ENCODE measurements at places on chromosomes 2 and 18.

DNA sequence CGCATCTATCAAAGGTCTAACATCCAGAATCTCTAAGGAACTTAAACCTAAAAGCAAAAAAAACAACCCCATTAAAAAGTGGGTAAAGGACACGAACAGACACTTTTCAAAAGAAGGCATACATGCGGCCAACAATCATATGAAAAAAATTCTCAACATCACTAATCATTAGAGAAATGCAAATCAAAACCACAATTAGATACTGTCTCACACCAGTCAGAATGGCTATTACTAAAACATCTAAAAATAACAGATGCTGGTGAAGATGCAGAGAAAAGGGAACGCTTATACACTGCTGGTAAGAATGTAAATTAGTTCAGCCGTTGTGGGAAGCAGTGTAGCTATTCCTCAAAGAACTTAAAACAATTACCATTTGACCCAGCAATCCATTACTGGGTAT is 38.0 kb downstream of the PPP3R1 start:
- peaks cover 53% of the 10 kb centered on the region for H3K4me1 ChIP-seq
- H3K27me3 ChIP-seq = no peaks in the 10 kb centered on the region
- H3K36me3 ChIP-seq = peaks cover 60% of the 10 kb centered on the region
- no peak overlapping the region for H3K27ac ChIP-seq
- H3K4me3 ChIP-seq = no peak overlapping the region

DNA sequence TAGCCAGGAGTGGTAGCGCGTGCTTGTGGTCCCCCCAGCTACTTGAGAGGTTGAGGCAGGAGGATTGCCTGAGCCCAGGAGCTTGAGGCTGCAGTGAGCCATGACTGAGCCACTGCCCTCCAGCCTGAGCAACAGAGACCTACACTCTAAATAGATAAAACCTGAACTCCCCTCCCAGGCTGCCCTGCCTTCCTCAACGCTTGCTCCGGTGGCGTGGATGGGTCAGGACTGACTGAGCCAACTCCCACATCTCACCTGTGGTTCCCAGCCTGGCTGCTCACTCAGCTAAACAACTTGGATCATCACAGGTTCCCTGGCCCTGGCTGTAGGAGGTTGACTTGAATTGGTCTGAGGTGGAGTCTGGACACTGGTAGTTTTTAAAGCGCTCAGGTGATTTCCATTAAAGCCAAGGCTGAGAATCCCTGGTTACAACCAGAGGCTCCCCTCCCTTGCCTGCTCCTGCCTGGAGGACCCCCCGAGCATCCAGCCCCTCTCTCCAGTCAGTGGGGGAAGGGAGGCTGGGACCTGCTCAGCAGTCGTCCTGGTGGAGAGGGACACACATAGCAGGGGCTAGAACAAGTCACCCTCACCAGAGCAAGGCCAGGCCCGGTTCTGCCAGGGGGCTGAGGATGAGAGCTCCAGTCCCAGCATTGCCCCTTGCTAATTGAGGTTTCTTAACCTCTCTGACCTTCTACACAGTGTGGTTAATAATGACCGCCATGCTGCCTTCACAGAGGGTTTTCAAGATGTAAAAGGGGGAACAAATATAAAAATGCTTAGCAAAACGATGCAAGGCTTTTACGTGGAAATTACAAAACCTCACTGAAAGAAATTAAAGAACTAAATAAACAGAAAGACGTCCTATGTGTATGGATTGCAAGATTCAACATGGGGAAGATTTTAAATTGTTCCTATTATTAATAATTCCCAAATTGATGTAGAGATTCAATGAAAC is 46.9 kb upstream of the TAF1B start:
- ATAC-seq = no peak
- no peaks in the 10 kb centered on the region for H3K36me3 ChIP-seq
- no peaks in the 10 kb centered on the region for H3K27me3 ChIP-seq
- peak overlapping the region; percentile 38 for H3K27ac ChIP-seq
- H3K4me3 ChIP-seq = no peak overlapping the region

GRCh38 chr2:21250673-21251072 is 126.9 kb downstream of the TDRD15 start:
- no peaks in the 10 kb centered on the region for H3K36me3 ChIP-seq
- no peak for ATAC-seq
- no peak overlapping the region for H3K4me3 ChIP-seq
- H3K4me1 ChIP-seq = no peaks in the 10 kb centered on the region
- no peak overlapping the region for H3K27ac ChIP-seq

GRCh38 chr2:112923967-112924338 is 13.0 kb downstream of the IL37 start:
- no peak overlapping the region for H3K4me3 ChIP-seq
- H3K27ac ChIP-seq = no peak overlapping the region
- peaks cover 6% of the 10 kb centered on the region for H3K27me3 ChIP-seq

DNA sequence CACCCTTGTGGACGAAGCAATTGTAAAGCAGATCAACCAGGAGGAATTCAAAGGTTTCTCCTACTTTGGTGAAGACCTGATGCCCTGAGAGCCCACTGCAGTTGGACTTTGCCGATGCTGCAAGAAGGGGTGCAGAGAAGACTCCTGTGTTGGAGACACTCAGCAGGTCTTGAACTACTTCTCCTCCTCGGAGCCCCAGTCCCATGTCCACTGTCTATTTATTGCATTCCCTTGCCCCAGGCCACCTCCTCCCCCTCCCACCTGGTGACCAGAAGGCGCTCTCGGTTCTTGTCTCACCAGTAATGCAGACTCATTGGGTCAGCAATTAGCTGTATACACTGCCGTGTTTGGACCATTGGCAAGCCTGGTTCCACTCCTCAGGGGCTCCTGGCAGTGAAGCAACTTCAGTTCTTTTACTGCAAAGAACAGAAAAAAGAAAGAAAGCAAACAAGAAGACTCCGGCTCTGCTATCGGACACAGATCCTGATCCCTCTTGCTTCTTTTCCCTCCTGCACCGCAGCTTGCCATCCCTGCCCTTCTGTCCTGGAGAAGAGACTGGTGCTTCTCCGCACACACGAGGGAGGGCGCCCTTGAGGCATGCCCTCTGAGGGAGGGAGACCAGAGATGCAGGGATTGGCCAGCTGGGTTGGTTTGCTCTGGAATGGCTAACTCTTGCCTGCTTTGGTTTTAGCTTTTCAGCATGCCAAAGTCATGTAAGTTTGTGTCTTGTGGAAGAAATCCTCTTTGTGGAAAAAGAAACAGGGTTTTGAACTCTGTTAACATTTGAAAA is 112.2 kb upstream of the EPAS1 start:
- peaks cover 4% of the 10 kb centered on the region for H3K4me1 ChIP-seq
- no peaks in the 10 kb centered on the region for H3K36me3 ChIP-seq
- H3K4me3 ChIP-seq = no peak overlapping the region
- H3K27me3 ChIP-seq = no peaks in the 10 kb centered on the region
- no peak overlapping the region for H3K27ac ChIP-seq

DNA sequence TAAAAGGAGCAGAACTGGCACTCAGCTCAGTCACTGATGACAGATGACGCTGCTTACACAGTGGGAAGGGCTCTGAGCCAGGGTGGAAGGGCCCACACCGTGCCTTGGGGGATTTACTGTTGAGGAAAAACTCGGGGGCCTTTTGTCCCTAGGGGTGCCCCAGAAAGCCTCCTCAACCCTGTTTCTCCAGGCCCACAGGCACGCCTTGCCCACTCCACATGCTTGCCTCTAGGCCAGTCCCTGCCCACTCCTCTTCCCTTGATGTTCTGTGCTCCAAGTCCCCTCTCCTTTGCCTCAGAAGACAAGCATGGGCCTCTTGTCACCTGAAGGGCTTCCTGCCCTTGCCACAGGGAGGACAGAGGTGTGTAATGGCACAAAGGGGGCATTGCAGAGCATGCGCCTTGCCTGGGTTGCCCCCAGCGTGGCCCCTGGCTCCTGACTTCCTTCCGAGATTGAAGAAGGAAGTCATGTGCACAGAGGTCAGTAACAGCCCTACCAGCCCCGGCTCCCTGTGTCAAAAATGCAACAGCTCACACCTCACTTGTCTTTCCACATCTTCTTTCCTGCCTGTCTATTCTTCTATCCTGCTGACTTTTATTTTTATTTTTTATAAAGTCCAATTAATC is 65.1 kb downstream of the LIPG start:
- H3K4me1 ChIP-seq = no peaks in the 10 kb centered on the region
- no peak for ATAC-seq
- no peak overlapping the region for H3K27ac ChIP-seq

DNA sequence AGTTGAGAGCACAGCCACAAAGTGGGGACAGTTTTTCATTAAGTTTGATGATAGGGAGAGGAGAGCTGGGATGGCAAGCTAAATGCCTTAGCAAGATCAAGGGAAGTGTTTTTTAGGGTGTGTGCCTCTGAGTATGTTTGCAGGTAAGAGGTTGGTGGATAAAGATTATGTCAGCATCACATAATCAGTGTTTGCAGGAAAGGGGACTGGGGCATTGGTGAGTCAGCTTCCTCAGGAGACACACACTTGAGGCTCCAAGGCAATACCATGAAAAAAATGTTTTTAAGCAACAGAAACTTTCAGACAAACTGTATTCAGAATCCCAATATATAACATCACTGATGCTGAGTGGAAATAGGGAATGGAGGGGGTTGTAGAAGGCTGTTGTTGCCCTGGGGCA is 25.4 kb upstream of the DTNB start:
- no peaks in the 10 kb centered on the region for H3K27me3 ChIP-seq
- H3K4me1 ChIP-seq = no peaks in the 10 kb centered on the region
- no peak overlapping the region for H3K27ac ChIP-seq

GRCh38 chr2:15654727-15655073 is 63.0 kb downstream of the DDX1 start:
- peaks cover 12% of the 10 kb centered on the region for H3K27me3 ChIP-seq
- H3K36me3 ChIP-seq = no peaks in the 10 kb centered on the region
- H3K27ac ChIP-seq = no peak overlapping the region
- H3K4me3 ChIP-seq = no peak overlapping the region
- ATAC-seq = no peak

DNA sequence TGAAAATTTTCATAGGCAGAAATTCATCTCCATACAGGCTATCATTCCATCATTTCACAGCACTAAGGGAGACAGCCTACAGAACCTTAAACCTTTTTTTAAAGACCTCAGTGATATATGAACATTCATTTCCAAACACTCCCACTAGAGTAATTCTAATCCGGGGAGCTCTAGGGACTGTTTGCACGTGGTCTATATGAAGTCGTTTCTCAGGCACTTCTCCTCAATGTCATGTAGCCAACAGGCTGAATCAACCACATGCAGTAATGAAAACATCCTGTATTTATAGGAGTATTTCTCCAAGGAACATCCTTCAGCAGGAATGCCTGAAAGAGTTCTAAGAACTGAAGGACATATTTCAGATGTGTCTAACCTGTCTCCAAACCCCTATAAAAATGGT is 97.3 kb upstream of the CREB1 start:
- no peaks in the 10 kb centered on the region for H3K36me3 ChIP-seq
- H3K27me3 ChIP-seq = peaks cover 4% of the 10 kb centered on the region
- ATAC-seq = no peak
- H3K4me1 ChIP-seq = no peaks in the 10 kb centered on the region
- H3K27ac ChIP-seq = no peak overlapping the region

GRCh38 chr18:5600378-5601071 is 56.7 kb upstream of the EPB41L3 start:
- H3K27ac ChIP-seq = no peak overlapping the region
- no peaks in the 10 kb centered on the region for H3K36me3 ChIP-seq
- no peaks in the 10 kb centered on the region for H3K4me1 ChIP-seq
- H3K27me3 ChIP-seq = peaks cover 15% of the 10 kb centered on the region
- ATAC-seq = no peak
- no peak overlapping the region for H3K4me3 ChIP-seq

GRCh38 chr2:195604706-195605105 is 52.3 kb upstream of the SLC39A10 start:
- no peak overlapping the region for H3K4me3 ChIP-seq
- H3K27me3 ChIP-seq = no peaks in the 10 kb centered on the region
- H3K27ac ChIP-seq = no peak overlapping the region
- peak; percentile 74 for ATAC-seq

GRCh38 chr2:8543060-8543382 is 138.8 kb upstream of the ID2 start:
- peak; percentile 48 for ATAC-seq
- peaks cover 46% of the 10 kb centered on the region for H3K36me3 ChIP-seq
- peak overlapping the region; percentile 100 for H3K27ac ChIP-seq
- H3K4me1 ChIP-seq = peaks cover 64% of the 10 kb centered on the region
- H3K27me3 ChIP-seq = no peaks in the 10 kb centered on the region

DNA sequence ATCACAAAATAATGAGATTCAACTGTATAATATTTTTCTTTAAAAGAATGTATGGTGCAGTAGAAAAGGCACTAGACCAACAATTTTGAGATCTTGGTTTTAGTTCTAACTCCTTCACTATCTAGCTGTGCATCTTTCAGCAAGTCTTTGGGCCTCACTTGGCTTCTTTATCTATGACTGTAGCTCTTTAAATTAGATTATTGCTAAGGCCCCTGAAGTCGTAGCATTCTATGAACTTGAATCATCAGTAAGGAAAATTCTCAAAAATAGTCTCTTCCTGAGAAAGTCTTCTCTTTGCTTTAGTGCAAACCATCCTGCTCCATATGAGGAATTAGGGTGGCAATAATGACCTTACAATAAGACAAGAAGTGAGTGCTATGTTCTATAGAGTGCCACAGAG is 140.4 kb downstream of the FTCDNL1 start:
- H3K36me3 ChIP-seq = no peaks in the 10 kb centered on the region
- no peak overlapping the region for H3K4me3 ChIP-seq
- H3K27me3 ChIP-seq = peaks cover 4% of the 10 kb centered on the region
- no peaks in the 10 kb centered on the region for H3K4me1 ChIP-seq
- no peak overlapping the region for H3K27ac ChIP-seq

DNA sequence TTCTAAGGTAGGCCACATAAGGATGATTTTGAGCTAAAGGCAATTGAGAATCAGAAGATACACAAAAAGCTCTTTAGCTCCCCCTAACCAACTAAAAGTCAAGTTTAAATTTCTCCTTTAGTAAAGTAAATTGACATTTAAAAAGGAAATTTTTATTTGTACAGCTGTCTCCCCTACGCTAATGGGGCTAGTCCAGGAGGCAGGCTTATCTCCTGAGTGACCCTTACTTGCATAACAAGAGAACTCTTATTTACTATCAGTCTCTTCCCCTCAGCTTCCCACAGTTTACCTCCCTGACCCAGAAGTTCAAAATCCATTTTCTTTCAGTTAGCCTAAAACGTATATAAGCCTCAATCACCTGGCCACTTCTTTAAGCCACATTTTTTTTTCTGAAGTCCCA is 1002.8 kb upstream of the NRXN1 start:
- no peak overlapping the region for H3K4me3 ChIP-seq
- no peaks in the 10 kb centered on the region for H3K4me1 ChIP-seq
- H3K36me3 ChIP-seq = no peaks in the 10 kb centered on the region
- ATAC-seq = no peak
- H3K27ac ChIP-seq = no peak overlapping the region
- no peaks in the 10 kb centered on the region for H3K27me3 ChIP-seq

GRCh38 chr2:5697562-5697961 is 5.4 kb downstream of the SOX11 start:
- H3K27me3 ChIP-seq = peaks cover 41% of the 10 kb centered on the region
- no peak overlapping the region for H3K4me3 ChIP-seq
- H3K4me1 ChIP-seq = peaks cover 5% of the 10 kb centered on the region
- ATAC-seq = no peak
- peaks cover 6% of the 10 kb centered on the region for H3K36me3 ChIP-seq
- H3K27ac ChIP-seq = no peak overlapping the region

Data from activated T-helper 17 cell treated with anti-CD3 and anti-CD28 coated beads, Interleukin-2, amount 50 U/mL, for 72 hours (primary cell).